ENCODE measurements at places on chromosomes 13 and 19.

- no peak for DNase-seq
These were observed 41.9 kb upstream of the SPATA13 start for GRCh38 chr13:24118576-24118975.

DNA sequence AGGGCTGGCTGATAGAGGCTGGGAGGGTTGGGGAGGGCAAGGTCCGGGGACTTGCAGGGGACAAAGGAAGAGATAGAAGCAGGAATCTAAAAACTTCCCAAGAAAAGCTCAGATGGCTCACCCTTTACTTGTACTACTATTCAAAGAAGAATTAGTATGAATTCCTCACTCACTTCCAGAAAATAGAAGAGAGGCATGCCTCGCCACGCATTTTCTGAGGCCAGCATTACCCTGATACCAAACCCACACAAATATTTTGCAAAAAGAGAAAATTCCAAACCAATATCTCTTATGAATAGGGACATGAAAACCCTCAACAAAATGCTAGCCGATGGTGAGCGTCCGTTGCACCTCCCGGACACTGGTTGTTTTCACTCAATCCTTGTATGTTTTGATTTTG, 54.0 kb downstream of the ING1 start:
- no peak for DNase-seq

GRCh38 chr13:46197299-46198048, 14.3 kb upstream of the LRRC63 start:
- no peak for DNase-seq

DNA sequence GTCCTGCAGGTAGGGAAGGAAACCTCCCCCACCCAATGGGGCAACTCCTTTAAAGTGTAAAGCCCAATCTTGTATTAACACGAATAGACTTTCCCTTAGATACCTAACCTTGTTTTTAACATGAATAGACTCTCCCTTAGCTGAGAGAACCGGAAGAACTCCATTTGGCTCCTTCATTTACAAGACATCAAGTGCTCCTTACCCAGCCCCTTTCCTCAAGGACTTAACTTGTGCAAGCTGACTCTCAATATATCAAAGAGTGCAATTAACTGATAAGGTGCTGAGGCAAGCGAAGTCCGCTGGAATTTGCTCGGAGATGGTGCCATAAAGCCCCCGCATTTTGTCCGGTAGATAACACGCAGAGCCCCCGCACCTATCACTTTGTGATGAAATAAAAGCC, 9.9 kb upstream of the ZNF90 start:
- DNase-seq, result no peak

GRCh38 chr13:97559030-97559429, 125.1 kb downstream of the RAP2A start:
- DNase-seq, result no peak

GRCh38 chr13:48874165-48874564, 101.5 kb upstream of the FNDC3A start:
- DNase-seq, result no peak

DNA sequence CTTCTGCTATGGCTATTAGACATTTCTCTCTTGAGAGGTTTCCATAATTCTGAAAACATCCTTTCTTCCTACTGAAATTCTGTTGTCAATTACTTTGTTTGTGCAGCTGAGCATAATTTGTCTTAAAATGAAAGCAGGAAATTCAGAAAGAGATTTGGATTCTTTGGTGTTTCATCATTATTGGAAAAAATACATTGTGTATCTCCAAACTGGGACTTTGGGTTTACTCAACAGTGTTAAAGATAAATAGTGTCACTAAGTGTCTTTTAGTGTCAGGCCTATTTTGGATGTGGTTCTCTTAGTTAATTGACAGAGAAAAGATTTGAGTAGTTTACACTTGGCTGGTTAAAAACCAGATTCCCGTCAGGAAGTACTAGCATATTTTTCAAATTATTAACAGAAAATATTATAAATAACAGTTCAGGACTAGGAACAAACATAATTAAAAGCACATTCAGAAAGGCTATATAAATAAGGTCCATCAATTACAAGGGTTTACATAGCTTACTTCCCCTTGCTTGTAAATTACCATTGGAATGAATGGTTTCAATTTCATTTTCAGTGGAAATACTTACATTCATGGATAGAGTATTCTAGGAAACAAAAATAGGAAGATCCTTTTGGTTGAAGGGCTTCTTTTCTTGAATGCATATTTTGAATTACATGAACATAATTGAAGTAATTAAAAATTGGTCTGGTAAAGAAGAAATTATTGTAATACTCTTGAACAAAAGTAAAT, 483.1 kb downstream of the GPC6 start:
- no peak for DNase-seq

DNA sequence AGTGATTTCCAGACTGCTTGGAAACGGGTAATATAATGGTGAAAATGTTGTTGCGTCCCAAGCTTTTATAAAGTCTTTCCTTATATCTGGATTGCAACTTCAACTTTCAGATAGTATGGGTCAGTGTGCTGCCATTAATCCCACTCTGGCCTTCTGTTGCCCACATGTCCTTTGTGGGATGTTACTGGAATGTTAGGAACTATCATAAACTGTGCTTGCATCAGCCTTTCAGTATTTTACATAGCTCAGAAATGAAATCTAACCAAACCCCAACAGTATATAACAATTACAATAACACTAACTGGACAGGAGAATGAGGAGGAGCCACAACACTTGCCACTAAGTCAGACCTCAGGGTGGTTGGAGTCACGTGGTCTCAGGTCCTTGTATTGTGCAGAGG, 78.9 kb downstream of the LNX2 start:
- DNase-seq, result no peak

DNA sequence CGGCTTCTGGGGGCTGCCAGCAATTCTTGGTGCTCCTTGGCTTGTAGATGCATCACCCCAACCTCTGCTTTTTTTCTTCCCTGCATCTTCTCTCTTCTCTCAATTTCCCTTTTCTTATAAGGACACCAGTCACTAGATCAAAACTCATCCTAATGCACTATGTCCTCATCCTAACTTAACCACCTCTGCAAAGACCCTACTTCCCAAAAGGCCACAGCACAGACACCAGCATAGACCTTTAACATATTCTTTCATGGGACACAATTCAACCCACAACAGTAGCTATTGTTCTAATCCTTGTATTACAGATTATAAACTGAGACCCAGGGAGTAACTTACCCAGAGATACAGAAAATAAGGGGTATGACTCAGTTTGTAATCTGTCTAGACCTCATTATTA, 47.0 kb downstream of the RUBCNL start:
- no peak for DNase-seq

DNA sequence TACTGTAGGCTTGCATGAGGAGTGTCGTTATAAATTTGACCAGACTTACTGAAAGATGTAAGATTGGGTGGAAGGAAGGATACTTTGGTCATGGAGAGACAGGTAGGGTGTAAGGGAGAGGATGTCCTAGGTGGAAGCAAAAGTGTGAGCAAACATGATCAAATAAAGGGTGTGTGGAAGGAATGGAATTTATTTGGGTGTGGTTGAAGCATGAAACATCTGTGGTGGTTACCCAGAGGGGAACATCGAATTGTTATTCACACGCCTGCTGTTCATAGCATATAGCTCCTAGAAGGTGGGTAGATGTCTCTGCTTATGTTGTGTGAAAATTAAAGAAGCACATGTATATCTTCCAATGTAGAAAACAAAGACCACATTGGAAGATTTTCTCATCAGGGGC, 157.7 kb downstream of the ATP8A2 start:
- no peak for DNase-seq

- DNase-seq, result no peak
These were observed 23.5 kb downstream of the ZNF180 start for GRCh38 chr19:44476559-44477408.

- no peak for DNase-seq
These were observed 150.1 kb downstream of the SHISA2 start for GRCh38 chr13:25901460-25902376.

Data from stimulated activated CD4-positive, alpha-beta T cell treated with anti-CD3 and anti-CD28 coated beads, Interleukin-2, amount 100 ng/mL, for 48 hours (primary cell).